ENCODE measurements at places on chromosomes 4 and X.

- DNase-seq: no peak
Observed at GRCh38 chrX:144042271-144042670, 158.4 kb downstream of the UBE2NL start.

GRCh38 chr4:140116442-140117104 lies 37.4 kb downstream of the MAML3 start:
- no peak for DNase-seq

DNA sequence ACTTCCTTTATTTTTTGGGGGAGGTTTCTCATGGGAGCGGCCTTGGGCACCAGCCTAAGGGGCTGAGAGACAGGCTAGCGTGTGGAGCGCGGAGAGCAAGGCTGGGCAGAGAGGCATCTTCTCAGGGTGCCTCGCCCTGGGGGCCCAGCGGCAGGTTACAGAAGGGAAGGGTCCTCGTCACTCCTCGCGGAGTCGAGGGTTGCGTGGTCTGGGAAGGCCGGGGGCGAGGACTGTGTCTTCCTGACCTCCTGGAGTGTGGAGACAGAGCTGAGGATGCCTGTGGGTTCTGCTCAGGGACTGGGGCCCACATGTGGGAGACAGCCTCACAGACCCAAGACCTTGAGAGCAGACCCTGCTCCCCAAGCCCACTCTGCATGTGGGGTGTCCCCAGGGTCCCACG lies 79.6 kb upstream of the LRPAP1 start:
- no peak for DNase-seq

GRCh38 chr4:119087656-119088055 lies 48.0 kb upstream of the MYOZ2 start:
- no peak for DNase-seq

DNA sequence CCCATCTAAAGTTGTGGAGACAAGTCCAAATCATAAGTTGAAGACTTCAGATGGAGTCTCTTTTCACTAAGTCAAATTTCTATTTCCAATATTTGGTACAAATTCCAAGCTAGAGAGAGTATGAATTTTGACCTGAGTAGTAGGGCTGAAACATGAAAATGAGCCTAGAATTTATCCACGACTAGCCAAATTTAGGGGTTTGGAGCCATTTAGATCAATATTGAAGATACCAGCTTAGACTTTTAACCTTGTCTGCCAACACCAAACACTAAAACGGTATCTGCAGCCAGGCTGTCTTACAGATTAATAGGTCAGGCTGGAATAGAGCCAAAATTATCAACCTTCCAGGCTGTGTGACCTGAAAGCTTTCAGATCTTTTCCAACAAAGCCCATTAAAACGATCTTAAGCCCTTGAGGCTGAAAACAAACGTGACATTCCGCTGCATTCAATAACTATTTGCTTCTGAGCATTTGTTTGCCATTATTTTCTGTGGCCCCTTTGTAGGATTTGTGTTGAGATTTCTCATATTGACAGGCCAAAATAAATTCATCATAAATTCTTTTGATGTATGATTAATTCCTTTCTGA lies 268.7 kb upstream of the DKK2 start:
- no peak for DNase-seq

DNA sequence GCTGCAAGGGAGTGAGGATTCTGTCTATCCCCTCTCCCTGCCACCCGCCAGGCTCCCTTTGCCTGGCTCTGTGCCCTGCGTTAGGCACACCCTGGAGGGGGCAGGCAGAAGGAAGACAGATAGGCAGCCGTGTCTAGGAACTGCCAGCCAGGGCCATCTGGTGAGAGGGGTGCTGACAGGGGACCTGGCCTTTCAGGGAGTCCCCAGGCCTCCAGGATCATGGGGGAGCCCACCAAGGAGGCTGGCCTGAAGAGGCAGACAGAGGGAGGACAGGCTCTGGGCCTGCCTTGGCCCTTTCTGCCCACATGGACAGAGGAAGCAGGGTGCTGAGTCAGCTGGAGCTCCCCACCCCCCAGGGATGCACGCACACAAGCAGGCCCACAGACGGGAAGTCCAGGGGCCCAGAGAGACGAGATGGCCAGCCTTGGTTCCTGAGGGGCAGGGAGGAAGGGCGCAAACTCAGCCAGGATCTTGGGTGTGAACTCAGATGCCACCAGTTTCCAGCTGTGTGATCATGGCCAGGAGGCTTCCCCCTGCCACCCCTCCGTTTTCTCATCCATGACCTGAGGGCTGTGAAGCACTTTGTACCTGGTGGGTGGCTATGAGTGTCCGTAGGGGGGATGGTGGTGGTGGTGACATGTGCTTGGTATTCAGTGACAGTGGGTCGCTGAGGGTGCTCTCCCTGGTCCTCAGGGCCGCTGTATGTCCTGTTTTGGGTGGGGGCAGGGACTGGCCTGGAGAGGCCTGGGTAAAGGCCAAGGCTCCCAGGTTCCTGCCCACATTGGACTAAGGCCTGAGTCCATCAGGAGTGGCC lies 1.8 kb downstream of the SH3BP2 start:
- DNase-seq: no peak

- DNase-seq: no peak
Observed at GRCh38 chrX:153370293-153371055, 30.7 kb downstream of the PNMA6E start.

GRCh38 chr4:181756451-181757095 lies 486.6 kb upstream of the TENM3 start:
- no peak for DNase-seq

DNA sequence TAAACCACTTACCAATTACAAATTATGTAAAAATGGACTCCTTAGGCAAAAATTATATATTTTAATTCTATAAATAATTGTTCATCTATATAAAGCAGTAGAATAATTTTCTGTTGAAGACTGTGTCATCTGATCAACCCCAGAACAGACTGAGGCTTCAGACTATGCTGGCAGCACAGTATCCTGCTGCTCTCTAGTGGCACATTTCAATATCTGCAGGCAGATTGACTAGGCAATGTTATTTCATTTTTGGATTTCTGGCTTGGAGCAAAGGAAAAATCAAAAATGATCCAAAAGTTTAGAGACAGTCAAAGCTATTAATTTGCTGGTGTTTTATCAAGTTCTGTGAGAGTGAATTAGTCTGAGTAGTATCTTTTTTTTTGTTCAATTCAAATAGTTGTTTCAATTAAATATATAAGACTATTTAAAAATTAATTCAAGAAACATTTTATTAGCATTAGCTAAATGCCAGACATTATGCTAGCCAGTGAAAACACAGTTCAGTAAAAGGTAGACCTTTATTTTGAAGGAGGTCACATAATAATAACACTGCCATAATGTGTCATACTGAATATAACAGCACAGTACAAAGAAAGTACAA lies 21.3 kb upstream of the SULT1E1 start:
- DNase-seq: no peak

DNA sequence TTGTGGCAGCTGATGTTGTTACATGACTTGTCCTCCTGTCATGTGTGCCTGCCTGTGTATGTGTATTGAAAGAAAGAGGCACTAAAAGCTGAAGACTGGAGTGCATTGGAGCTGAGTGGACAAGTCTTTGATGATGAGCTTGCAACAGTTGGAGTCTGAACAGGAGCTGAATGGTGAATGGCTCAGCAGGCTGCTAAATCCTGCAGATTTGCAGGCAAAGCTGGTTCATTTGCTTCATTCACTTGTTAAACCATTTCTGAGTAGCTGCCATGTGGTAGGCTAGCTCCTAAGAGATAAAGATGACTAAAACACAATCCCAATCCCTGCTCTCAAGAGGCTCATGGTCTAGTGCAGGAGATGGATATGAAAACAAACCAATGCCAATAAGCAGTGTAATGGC lies 217.3 kb downstream of the CHRDL1 start:
- DNase-seq: no peak

DNA sequence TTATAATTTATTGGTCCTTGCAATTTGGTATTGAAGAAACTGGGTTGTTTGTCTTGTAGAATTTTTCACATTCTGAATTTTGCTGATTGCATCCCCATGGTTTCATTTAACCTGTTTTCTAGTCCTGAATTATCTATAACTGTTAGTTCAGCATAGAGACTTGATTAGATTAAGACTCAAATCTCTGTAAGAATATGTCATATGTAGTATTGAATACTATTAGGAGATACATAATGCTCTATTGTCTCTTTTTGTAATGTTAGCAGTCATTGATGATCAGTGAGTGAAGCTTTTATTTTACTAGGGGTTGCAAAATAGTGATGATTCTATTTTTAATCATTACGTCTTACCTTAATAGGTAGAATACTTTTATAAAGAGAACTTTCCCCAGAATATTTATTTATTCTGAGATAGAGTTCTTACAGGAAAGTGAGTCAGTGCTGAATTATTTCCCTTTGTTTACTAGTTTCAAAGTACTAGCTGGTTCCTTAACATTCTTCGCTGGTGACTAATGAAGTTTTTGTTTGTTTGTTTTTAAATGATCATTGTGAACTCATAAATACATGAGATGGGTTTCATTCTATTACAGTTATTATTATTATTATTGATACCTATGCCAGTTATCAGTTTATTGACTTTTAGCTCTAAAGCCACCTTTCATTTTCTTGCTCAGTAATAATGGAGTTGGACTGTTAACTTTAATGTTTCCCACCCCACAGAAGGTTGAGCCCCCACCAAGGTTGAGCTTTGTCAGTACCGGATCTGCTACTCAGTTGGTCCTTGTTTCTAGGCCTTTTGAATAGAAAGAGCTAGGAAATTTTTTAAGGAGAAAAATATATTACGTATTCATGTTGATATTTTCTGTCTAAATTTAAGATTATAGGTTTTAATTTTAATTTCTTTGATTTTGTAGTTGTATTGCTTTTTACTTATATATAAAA lies 102.3 kb downstream of the LARP1B start:
- DNase-seq: no peak

- DNase-seq: peak; percentile 60
Observed at GRCh38 chr4:80201252-80202151, 4.2 kb downstream of the PRDM8 start.

DNA sequence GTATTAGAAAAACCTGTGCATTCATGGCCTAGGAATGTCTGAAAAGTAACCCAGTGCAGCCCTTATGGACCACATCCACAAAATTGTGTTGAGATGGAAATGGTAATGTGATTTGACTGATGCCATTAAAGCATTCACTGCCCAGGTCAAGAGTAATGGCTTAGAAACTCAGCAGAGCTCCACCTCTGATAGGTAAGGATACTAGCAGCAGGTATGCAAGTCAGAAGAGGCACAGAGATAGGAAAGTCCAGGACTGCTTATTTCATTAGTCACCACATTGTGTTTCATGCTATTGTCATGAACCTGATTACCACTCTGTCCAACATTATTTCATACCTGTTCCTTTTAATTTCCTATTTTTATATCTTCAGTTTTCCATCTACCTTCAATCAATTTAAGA lies 2042.2 kb downstream of the ARAP2 start:
- no peak for DNase-seq

- no peak for DNase-seq
Observed at GRCh38 chr4:45732161-45732560, 391.7 kb downstream of the GABRG1 start.

DNA sequence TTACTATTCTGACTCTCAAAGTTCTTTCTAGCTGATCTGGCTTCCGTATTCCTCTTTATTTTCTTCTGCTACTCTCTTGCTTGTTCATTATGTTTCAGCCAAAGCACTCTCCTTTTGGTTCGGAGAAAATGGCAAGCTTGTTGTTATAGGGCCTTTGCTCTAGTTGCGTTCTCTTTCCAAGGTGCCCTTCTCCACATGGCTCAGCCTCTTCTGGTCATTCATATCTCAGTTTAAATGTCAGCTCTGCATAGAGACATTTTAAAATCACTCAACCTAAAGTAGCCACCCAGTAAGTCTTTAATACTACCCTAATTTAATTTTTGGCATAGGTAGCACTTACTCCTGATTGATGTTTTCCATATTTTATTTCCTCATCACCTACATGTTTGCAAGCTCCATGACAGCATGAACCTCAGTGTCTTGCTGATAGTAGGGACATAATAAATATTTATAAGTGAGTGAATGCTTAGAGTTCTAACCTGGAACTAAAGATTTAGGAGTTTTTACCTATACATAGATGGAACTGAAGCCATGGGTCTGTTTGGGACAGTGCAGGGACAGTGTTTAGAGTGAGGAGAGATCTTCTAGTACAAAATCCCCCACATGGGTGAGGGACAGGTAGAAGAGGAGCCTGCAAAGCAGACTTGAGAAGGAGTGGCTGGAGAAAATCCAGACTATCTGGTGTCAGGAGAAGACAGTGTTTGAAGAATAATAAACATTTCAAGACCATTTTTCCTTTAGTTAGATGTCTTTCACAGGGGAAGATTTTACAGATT lies 17.9 kb downstream of the SLC30A9 start:
- no peak for DNase-seq

GRCh38 chr4:55323375-55323774 lies 22.7 kb upstream of the SRD5A3 start:
- DNase-seq: no peak

- no peak for DNase-seq
Observed at GRCh38 chr4:149830823-149831222, 15.2 kb upstream of the IQCM start.

DNA sequence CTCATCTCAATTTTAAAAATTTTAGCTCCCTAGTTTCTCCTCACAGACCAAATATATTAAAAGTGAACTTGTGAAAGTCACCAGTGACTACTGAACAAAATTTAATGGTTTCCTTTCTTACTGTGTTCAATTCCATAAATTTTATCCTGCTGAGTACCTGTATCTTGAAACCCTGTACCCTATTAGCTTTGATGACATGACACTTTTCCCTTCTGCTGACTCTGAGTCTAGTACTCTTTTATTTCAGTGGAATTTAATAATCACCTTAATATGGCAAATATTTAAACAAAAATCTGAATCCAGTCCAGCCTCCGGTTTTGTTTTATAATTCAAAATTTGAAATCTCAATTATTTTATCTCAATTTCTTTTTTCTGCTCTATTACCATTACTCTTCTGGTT lies 203.1 kb upstream of the NUDT6 start:
- DNase-seq: no peak

GRCh38 chrX:129755779-129756650 lies 17.2 kb downstream of the XPNPEP2 start:
- no peak for DNase-seq

DNA sequence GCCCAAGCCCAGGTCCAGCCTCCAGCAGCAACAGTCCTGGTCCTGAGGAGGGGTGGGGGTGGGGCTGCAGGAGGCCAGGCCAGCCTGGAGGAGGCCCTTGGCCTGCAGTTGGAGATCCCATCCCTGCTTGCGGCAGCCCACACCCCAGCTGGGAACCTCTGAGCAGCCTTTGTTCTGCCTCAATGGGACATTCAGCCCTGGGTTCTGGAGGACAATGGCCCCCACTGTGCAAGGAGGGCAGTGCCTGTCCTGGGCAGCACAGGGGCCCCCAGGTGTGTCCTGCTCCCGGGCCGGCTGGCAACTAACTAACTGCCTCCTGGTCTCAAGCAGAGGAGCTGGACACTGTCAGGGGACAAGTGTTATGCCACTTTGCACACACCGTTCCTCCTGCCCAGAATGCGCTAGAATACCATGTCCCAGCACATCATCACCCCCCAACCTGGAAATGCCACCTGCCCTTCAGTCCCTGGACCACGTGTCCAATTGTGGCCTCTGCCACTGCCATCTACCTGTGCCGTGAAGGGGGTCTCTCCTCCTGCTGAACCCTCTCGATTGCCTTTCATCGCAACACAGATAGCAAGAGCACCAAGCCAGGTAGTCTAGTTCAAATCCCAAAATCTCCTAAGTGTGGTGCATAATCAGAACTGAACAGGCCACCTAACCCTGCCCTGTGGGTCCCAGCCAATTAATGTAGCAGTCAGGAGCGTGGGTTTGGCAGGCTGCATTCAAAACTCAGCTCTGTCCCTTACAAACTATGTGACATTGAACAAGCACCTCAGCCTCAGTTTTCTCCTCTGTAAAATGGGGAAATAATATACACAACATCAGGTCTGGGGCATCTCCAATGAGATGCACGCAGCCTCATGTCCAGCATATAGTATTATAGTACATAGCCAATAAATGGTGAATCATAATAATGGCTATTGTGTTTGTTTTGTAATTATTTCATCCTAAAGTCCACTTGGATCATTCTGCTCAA lies 8.8 kb downstream of the PPP2R2C start:
- no peak for DNase-seq
